ENCODE measurements at places on chromosomes 5 and 9.

DNA sequence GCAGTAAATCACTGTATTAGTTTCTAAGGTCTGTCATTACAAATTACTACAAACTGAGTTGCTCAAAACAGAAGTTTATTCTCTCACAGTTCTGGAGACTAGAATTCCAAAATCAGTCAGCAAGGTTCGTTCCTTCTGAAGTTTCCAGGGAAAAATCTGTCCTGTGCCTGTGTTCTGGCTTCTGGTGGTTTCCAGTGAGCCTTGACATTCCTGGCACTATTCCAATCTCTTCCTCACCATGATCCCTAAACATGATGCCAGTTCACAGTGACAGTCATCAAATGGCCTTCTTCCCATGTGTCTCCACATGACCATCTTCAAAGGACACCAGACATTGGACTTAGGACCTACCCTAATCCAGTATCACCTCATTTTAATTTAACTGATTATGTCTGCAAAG is 351.4 kb downstream of the PLK2 start:
- no peak for DNase-seq

DNA sequence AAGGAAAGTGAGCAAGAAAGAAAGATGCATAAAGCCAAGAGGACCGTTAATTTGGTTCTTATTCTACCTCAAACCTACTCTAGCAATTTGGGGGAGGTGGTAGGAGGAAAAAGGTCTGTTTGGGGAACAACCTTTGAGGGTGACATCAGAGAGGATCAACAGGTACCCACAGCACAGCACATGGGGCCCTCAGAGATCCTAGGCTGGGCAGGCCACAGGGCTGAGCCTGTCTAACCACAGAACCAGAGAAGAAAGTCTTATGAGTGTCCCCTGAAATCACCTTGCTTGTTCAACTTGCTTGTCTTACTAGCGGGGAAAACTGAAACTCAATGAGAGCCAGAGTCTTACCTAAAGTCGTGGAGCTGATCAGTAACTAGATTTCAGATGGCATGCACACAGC is 385.2 kb downstream of the SPOCK1 start:
- no peak for DNase-seq

DNA sequence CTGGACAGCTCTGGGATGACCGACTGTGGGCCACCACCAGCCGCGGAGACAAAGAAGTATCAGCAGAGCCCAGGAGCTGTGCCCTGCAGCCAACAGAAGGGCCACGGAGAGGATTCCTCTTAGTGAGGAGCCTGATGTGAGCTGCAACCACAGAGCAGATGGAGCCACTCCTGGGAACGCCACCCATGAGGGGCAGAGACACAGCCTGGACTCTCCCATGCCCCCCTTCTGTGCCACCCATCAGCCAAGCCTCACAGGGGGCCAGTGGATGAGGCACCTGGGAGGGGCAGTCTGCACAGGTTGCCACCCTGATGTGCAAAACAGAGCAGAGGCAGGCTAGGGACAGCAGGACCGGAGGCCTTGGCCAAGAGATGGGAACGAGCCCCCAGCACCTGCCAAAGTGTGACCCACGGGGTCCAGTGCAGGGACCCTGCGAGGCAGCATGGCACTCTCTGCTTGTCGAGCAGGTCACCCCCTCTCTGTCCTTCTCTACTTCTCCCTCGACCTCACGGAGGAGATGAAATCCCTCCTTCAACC is 380.7 kb upstream of the IRX1 start:
- DNase-seq: no peak

GRCh38 chr5:96478983-96479382 is 45.9 kb upstream of the PCSK1 start:
- DNase-seq: no peak

DNA sequence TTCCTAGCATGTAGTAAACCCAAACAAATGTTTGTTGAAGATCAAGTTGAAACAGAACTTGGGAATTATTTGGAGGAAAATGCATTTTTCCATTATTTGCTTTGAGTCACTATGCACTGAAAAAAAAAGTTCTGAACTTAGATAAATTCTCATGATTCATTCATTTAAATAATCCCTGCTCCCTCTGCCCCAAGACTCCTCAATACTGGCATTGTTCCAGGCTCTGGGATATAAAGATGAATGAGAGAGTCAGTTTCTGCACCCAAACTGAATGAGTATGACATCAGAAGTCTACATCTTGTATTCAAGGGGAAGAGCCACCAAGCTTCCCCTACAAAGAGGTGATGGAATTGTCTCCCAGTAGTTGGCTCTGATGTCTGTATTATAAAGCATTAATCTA is 123.9 kb downstream of the SEC61B start:
- no peak for DNase-seq

DNA sequence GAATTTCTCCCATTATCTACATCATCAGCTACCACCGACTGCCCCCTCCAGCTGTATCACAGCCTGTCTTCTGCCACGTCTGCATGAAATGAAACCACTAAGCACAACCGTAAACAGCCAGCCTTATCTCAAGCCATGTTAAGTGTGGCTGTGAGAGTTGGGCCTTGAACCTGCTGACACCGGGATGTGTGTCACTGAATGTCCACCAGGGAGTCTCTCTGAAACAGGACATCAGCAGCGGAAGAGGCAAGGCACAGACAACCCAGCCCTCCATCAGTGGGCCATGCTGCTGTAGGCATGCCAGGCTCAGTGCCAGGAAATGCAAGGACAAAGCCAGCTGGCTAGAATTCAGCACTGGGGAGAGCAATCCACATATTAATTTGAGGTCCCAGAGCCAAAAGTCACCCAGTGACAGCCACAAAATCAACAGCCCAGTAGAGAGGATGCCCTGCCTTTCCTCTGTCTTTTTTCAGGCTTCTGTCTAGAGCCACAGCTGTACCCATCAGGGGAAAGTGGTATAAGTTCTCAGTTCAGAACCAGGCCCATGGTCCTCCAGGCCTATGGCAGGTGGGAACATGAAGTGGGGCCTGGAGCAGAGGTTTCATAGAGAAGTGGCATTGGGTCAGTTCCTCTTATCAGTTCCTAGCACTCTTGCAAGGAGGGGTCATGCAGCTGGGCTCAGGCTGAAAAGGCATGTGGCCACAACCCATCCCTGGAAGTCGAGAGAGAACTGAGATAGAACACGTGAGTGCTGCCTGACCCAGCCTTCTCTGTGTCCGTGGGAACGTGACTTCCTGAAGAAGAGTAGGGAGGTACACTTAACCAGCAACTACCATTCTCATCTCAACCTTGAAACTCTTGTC is 199.4 kb downstream of the ESM1 start:
- peak; percentile 78 for DNase-seq

DNA sequence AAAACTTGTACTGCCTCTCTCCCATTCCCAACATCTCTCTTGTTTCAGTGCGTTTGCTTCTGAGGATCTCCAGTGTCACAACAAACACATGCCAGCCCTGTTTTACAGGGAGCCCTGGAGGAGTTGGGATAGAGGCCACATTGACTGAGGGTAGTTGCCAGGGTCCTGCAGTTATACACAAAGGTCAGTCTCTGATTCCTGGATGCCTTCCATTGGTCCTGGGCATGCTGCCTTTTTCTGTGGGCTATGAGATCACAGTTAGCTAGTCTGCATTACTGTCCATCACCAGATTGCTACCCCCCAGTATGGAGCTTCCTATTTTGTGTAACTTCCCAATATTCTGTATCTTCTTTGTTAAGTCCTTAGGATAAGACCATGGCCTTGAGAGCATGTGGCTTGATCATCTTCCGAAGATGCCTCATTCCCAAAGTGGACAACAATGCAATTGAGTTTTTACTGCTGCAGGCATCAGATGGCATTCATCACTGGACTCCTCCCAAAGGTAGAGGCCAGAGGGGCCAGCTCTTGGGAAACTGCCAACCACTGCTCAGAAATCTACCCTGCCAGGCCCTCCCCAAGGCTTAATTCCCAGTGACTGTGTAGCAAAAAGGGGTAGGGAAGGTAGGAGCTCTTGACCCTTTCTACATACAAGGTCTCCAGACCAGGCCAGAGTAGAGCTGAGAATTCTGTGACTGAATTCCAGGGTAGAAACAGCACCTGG is 9.5 kb downstream of the NUDT2 start:
- no peak for DNase-seq

DNA sequence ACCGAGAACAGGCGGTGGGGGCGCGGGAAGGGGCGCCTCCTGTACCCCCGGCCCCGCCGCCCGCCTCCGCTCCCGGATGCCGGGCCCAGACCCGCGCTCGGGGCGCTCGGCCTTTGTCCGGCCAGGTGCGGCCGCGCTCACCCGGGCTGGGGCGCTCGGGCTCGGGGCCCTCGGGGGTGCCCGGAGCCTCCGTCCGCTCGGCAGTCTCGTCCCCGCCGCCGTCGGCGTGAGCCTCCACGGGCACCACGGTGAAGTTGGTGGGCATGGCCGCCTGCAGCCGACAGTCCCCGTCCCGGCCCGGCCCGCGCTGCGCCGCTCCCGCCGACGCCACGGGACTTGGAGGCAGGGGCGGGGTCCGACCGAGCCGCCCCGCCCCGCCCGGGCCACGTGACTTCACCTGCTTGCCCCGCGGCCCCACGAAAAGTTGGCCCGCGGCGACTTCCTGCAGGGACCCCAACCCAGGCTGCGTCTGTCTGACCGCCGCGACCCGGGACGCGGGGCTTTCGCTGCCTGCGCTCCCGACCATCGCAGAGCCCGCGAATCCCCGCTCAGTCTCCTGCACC is at the start of gene SLC12A7:
SLC12A7 (minus strand) TSS at position 337 of the 563 bp plus-strand sequence; CDS start at position 265, 72 bp downstream.
- DNase-seq: peak; percentile 44

DNA sequence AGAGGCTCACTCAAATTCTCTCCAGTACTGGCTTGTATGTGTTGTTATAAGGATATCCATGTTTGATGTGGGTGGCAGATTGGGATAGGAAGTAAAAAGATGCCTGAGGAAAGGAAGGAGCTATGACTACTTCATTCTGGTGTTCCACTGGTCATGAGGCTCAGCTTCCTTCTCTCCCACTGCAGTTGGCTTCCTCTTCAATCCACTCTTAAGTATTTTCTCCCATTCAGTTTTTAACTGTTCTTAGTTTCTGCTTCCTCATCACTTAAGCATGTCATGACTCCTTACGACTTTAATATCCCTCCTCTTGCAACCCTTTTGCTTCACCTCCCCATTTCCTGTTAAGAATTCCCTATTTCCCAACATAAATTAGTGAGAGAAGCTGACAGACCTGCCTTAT is 81.1 kb downstream of the PJA2 start:
- DNase-seq: no peak

- DNase-seq: no peak
These were observed 108.0 kb upstream of the DPYSL3 start for GRCh38 chr5:147617711-147618350.

DNA sequence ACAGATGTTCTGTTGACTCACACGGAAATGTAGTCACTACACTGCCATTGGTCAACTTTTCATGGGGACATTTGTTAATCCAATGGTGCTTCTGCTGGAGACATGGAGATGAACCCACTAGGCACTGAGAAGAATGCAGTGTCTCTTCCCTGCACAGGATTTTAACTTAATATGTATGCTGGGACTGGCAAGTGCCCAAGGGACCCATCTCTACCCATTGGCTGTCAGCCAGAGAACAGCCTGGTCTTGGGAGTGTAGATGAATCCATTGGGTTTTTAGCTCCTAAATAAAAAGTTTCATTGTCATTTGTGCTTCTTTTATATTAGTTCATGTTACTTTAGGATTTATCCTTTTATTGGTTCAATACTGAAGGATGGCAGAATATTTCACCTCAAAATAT is 195.8 kb upstream of the CDH6 start:
- no peak for DNase-seq

DNA sequence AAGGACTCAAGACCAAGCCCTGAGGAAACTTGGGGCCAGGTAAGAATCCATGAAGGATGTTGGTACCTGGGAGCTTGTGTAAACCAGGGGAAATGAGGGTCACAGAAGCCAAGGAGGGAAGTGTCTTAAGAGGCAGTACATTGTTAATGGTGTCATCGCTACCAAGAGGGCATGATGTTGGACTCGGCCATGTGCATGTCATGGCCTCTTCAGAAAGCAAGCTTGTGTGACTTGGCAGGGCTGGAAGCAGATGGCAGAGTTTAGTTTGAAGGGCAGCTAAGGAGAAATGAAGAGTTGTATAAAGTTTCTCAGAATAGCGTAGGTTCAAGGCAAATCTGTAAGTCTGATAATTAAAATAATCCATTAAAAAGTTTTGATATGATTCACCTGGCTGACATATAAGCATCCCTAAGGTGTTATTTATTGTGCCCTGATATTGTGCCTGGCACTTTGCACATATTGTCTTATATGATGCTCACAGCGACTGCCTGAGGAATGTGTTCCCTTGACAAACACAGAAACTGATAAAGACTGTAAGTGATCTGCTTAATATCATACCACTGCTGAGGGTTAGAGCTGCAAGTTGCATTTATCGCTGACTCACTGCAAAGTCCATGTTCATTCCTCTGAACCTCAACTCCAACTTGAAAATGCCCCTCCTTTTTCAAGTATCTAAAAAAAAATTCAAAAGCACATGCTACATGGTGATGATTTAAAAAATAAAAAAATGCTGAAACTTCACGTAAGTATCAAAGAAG is 81.3 kb upstream of the PTPN3 start:
- DNase-seq: no peak

GRCh38 chr5:7415587-7416535 is 19.9 kb downstream of the ADCY2 start:
- DNase-seq: no peak

DNA sequence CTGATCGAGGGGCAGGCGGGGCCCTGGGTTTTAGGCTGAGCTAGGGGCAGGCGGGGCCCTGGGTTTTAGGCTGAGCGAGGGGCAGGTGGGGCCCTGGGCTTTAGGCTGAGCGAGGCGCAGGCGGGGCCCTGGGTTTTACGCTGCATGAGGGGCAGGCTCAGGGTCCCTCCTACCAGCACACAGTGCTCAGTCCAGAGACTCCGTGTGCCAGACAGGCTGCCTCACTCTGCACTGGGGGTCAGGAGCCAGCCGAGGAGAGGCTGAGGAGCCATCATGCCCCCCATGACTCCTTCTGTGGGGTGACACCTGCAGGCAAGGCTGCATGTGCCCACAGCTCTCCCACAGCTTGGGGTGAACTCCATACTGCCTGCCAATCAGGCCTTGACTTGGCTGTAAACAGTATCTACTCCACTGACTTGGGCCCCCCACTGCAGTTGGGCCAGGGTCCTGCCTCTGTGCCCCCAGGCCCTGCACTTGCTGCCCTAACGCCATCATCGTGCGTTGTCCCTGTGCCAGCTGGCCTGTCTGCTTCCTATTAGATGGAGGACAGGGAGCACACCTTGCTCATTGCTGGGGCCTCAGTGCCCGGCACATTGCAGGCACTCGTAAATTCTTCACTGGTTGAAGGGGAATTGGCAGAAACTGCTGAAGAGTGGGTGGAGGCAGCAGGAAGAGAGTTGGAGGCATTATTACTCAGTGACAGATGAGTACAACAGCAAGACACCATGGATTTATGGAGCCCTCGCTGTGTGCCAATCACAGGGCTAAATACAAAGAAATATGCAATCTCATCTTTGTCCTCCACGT is 78.6 kb downstream of the AMBP start:
- peak; percentile 39 for DNase-seq

- peak; percentile 54 for DNase-seq
These were observed 1.2 kb downstream of the IER5L start for GRCh38 chr9:129176701-129177442.

- no peak for DNase-seq
These were observed 210.8 kb upstream of the ELL2 start for GRCh38 chr5:96172436-96172835.
